ENCODE measurements at places on chromosomes 2 and 18. TPM values are rescaled to one million over a fixed set of nuclear protein-coding genes. Genes with fewer than 3 reads are reported as not detected.

The MSTN gene
- 58.6 TPM for polyA plus RNA-seq

The ATP6V1B1 gene
- polyA plus RNA-seq, result not detected

The FASTKD2 gene
- polyA plus RNA-seq, result 28.7 TPM

The MAPK4 gene
- polyA plus RNA-seq, result 6.4 TPM

The RASGRP3 gene
- 41.0 TPM for polyA plus RNA-seq
